ENCODE measurements at places on chromosomes 7 and 10.

DNA sequence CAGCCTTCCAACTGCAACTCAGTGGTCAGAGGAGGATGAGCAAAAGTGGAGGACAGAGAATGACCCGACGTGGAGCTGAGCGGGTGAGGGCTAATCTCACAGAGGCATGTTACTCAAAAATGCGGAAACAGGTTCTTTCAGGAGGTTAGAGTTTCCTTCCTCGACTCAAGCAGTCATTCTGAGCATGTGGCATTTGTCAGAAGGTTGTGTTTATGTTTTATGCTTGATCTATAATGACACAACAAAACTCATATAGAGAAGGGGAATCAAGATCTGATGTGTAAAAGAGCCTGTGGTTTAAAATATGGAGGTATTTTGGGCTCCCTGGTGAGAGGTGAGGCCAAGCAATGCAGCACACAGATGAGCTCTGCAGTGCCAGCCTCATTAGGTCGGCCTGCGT, 311.4 kb downstream of the ADARB2 start:
- DNase-seq = no peak

GRCh38 chr7:105423987-105424386, 35.3 kb upstream of the SRPK2 start:
- DNase-seq = no peak

DNA sequence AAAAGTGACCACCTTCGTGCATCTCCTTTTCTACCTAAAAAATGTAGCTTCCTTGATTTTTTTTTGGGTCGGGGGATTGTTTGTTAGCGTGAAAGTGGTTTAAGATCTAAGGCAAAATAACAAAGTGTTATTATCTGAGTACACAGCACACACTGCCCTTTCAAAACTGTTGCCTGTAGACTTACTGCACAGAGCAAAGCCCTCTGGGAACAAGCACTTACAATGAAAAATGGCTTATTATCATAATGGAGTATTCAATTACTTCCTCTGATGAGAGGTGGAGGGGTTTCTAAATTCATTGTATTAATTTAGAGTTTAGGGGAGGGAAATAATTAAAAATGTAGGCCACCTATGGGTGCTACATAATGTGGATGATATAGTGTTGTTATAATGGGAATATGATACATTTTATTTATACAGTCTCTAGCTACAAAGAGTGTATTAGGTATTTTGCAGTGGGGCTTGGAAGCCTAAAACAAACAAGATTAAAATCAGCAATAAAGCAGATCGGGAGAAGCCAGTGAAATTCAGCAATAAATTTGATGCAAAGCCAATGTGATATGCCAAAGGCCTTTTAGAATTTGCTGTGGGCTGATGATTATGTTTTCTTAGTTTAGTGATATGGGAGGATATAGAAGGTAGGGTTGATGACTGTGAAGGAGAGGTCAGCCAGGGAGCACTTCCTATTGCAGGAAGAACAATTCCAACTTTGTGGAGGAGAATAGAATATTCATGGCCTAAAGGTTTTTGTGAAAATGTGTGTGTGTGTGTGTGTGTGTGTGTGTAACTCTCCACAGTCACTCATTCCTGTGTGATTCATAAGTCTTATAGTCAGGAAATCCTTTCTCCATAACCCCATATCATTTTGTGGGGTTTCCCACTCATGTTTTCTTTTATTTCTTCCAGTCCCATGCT, 17.7 kb upstream of the EXOC4 start:
- DNase-seq = no peak

DNA sequence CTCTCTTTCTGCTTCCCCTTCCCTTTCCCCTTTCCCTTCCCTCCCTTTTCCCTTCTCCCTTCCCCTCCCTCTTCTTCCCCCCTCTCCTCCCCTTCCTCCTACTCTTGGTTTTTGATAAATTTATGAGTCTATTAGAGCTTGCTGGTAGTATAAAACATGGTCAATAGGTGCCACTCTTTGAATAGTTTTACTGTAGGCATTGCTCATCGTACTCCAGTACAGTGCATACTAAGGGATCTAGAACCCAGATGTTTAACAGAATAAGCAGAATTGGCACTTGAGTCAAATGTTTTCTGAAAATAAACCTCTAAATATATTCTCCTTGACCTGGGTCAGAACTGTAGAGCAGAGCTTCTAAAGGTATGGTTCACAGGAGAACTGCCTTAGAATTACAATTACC, 126.7 kb downstream of the SORCS3 start:
- DNase-seq = no peak

DNA sequence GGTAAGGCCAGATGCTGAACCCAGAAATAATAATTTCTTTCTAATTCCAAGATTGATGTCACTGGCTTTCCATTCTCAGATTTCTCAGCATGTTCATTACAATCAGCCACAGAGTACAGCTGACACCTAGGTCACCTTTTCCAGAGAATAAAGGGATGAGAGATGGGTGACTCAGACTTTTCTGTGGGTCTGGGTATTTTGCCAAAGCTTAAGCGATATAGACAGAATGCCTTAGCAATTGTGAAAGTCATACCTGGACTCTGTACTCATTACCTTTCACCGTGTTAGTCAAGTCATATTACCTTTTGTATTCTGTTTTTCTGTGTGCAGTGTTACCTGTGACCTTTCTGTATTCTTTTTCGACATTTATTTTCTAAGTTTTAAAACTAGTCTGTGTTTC, 10.6 kb upstream of the PRTFDC1 start:
- DNase-seq = no peak

GRCh38 chr10:96910488-96911395, 78.6 kb downstream of the LCOR start:
- peak; percentile 37 for DNase-seq

- no peak for DNase-seq
These were observed 116.7 kb downstream of the FOXP2 start for GRCh38 chr7:114531326-114531725.

All from D341Med (cell line).